Caki2 (cell line): ENCODE measurements at places on chromosomes 4 and X. TPM values are rescaled to one million over a fixed set of nuclear protein-coding genes. Genes with fewer than 3 reads are reported as not detected.

The PCDH19 gene
- total RNA-seq = not detected in 2 replicates

The HPSE gene
- total RNA-seq = 1.6 and 2.9 TPM in 2 replicates

The TMEM31 gene
- total RNA-seq = not detected in 2 replicates

The RASSF6 gene
- total RNA-seq = 0.52 and 1.0 TPM in 2 replicates
